Pons (tissue), 1 donor: ENCODE measurements at places on chromosomes 13 and 19.

DNA sequence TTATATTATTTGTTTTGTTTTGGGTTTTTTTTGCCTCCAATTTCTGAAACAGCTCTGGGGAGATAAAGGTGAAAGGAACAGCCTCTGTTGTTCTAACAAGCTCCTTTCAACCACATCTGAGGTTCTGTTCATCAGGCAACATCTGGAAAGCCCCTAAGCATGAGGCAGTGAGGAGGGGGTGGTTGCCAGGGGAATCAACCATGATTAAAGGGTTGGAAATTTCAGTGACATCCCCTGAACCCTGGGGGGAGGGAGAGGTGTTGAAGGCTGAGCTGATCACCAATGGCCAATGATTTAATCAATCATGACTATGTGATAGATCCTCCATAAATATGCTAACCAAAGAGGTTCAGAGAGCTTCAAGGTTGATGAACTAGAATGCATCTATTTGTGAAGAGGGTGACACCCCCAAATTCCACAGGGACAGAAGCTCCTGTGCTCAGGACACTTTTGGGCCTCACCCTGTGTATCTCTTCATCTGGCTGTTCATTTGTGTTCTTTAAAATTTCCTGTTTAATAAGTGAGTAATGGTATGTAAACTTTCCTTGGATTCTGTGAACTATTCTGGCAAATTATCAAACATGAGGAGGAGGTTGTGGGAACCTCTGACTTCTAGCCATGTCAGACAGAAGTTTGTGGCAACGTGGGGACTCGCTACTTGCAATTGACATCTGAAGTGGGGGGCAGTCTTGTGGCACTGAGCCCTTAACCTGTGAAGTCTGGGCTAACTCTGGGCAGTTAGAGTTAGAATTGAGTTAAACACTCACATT, 221.3 kb downstream of the NHLRC3 start:
- DNase-seq, result no peak

DNA sequence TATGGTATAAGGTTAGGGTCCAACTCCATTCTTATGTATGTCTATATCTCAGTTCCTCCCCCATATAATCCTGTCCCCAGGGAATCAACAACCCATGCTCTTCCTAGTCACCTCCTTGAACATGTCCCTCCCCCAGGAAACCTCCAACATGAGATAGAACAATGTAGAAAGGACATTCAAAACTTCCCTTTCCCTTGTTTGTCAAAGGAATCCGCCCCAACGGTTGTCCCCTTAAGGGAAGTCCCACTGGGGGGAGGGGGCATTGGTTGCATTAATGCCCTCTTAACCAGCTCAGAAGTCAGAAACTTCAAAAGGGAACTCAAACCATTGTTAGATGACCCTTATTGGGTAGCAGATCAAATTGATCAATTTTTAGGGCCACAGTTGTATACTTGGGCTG, 6.8 kb upstream of the ZNF561 start:
- no peak for DNase-seq

DNA sequence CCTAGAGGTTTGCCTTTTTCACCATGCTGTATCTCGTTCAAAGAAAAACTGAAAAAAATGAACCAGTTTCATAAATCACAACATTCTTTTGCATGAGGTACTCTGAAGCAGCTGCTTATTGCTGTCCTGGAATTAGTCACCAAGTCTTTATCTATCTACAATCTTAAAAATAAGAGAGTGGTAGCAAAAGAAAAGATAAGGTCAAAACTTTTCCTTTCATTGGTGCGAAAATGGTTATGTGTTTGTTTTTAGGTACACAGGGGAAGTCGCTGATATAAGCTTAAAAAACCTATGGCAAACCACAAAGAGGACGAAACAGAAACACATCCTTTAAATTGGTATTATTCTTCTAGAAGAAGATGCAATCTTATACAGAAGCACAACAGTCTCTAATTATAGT, 20.7 kb downstream of the OBI1 start:
- DNase-seq, result no peak

- no peak for DNase-seq
Measured at GRCh38 chr19:6639439-6639838, 30.5 kb downstream of the TNFSF14 start.

DNA sequence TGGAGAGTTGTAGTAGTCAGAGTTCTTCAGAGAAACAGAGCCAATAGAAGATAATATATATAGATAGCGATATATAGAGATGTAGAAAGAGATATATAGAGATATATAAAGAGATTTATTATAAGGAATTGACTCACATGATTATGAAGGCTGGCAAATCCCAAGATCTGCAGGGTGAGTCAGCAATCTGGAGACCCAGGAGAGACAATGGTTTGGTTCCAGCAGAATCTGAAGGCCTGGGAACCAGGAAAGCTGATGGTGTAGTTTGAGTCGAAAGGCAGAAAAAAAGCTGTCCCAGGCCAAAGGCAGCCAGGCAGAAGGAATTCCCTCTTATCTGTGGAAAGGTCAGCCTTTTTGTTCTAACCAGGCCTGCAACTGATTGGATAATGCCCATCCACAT, 194.1 kb downstream of the NUFIP1 start:
- no peak for DNase-seq

- DNase-seq, result no peak
Measured at GRCh38 chr19:13255041-13255718, 105.0 kb downstream of the IER2 start.

- DNase-seq, result no peak
Measured at GRCh38 chr13:34103854-34104253, 285.9 kb downstream of the RFC3 start.

GRCh38 chr19:49020931-49021895, 2.9 kb downstream of the CGB3 start:
- DNase-seq, result no peak

- no peak for DNase-seq
Measured at GRCh38 chr13:28325022-28325421, 169.9 kb downstream of the FLT1 start.

DNA sequence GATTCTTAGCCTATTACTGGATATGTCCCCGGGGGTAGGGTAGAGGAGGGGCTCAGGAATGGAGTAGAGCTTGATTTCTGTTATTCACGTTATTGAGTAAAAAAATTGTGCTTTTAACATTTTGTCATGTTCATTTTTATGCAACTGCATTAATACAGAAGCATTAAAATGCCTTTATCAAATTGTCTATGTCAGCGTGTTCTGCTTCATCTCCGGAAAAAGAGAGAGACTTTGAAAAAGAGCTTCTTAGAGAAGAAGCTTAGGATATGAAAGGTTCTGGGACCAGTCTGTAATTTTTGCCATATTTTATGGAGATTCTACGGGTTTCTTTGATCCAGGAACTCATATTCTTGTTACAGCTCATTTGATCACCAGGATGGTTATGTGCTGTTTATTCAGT, 82.0 kb downstream of the SLC10A2 start:
- DNase-seq, result no peak

GRCh38 chr13:110907301-110907700, 7.6 kb downstream of the ANKRD10 start:
- no peak for DNase-seq

DNA sequence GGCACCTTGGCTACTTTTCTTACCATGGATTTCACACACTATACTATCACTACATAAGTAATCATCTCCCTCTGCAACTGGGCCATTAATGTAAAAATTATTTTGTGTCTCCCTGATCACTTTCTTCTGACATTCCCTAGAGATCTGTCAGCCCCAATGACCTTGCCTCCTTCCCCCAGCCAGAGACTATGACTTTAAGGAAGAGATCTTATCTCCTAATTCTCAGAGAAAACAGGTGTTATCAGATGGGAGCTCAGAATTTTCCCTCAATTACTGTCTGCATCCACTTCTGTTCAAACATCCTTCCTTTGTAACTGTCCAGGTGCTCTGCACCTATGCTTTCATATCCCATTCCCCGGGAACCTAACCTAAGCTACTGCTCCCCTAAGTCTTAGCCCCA, 397.5 kb downstream of the DIAPH3 start:
- no peak for DNase-seq

GRCh38 chr19:3024870-3025548, 4.1 kb downstream of the TLE2 start:
- DNase-seq, result no peak

GRCh38 chr19:43777163-43777695, 3.5 kb downstream of the KCNN4 start:
- peak; percentile 47 for DNase-seq

DNA sequence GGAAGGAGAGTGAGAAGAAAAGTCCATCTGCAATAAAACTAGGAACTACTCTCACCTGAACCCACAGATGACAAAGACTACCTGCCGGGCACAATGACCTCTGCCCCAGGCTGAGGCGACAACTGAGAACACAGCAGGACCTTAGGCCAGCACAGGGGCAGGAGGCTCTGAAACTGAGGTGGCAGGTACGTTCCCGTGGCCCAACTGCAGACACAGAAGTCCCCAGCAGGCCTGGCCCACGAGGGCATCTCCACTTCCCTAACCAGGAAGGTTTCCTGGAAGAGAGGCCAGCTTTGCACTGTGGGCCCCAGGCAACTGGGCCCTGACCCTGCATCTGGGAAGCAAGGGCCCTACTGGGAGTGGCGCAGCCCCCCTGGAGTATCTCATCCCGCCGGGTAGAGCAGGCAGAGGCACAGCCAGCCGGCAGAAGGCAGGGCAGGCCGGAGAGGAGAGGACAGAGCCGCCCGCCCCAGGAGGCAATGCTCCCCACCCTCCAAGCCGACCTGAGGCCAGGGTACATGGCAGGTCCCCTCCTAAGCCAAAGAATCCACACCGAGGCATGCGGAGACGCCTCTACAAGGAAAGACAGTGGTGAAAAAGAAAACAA, 32.7 kb downstream of the STK24 start:
- no peak for DNase-seq

- peak; percentile 68 for DNase-seq
Measured at GRCh38 chr19:17778968-17779929, 15.7 kb upstream of the B3GNT3 start.

DNA sequence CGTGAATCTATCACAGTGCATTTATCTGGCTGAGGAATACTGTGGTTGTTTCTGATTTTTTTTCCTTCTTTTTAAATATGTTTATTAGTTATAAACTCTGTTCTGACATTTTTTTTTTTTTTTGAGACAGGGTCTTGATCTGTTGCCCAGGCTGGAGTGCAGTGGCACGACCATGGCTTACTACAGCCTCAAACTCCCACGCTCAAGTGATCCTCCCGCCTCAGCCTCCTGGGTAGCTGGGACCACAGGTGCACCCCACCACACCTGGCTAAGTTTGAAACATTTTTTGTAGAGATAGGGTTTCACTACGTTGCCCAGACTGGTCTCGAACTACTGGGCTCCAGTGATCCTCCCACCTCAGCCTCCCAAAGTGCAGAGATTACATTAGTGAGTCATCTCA, 6.6 kb upstream of the NUMBL start:
- no peak for DNase-seq

DNA sequence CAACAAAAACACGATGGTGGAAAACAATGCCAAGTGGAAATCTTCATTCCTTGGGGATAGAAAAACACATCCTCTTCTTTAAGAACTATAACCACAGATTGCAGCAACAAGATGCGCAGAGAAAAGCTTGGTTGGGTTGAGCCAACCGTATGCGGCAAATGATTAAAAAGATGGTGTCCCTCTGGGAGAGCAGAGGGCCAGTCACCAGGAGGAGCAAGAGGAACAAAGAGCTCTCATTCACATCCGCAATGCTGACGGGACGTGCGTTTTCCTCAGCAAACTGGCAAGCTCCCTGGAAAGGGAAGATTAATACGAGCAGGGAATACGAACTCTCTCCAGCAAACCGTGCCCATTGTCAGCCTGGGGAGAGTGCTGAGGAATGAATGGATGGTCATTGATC, 141.6 kb downstream of the KATNAL1 start:
- peak; percentile 86 for DNase-seq

DNA sequence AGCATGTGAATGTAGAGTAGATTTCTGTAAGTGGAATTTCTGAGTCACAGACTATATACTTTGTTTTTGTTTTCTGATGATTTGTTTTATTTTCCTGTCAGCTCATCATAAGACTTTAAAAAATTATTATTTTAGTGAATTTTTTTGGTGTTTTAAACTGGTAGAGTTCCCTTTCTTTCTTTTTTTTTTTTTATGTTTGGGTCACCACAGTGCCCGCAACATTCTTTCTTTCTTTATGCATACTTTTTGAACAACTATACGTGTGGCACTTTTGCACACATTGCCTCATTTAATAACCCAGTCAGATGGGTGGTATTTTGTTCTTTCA, 46.0 kb downstream of the WDFY2 start:
- no peak for DNase-seq

- DNase-seq, result no peak
Measured at GRCh38 chr13:98524391-98524790, 52.5 kb downstream of the STK24 start.

DNA sequence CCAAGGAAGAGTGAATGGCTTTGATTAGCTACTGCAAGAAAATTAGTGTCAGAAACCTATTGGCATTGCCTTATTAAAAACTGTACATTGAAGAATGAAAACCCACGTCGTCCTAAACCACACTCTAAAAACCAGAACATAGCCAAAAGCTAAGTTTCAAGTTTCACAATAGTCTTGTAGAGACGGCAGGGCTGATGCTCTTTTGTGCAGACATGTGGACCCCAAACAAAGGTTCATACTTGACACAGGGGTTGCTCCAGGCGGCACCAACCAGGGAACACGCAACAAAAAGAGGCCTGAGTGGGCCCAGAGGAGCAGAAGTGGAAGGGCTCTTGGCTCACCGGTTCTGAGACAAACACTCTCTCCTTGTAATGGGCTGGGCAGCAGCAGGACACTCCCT, 28.6 kb upstream of the MIR17HG start:
- no peak for DNase-seq

DNA sequence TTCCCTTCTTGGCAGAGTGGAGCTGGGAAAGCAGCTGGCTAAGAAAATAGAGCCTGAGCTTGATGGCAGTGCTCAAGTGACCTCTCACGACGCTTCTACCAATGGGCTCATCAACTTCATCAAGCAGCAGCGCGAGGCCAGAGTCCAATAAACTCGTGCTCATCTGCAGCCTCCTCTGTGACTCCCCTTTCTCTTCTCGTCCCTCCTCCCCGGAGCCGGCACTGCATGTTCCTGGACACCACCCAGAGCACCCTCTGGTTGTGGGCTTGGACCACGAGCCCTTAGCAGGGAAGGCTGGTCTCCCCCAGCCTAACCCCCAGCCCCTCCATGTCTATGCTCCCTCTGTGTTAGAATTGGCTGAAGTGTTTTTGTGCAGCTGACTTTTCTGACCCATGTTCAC, 4.3 kb upstream of the PDCD2L start:
- no peak for DNase-seq

DNA sequence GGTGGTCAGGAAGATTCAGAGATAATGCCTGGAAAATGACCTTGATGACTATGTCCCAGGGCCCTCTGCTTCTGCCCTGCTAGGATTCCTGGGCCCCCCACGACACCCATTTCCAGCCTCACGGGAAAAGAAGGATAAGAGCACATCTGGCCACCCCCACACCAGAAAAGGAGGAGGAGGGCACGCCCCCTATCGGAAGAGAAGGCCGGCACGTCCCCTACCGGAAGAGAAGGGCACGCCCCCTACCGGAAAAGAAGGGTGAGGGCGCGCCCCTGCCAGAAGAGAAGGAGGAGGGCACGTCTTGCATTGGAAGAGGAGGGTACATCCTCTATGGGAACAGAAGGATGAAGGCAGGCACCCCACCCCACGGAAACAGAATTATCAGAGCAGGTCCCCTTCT, 84.3 kb downstream of the IER2 start:
- DNase-seq, result no peak

- DNase-seq, result no peak
Measured at GRCh38 chr13:75486146-75487062, 4.4 kb upstream of the TBC1D4 start.
